Activated CD4-positive, alpha-beta T cell treated with anti-CD3 and anti-CD28 coated beads for 48 hours (primary cell): ENCODE measurements at places on chromosomes 2 and 18.
A peak's percentile ranks its signal among the peaks of the same experiment; 100 is the strongest.

- DNase-seq = no peak
These were observed 63.9 kb upstream of the EDAR start for GRCh38 chr2:109052922-109053321.

GRCh38 chr2:675982-676646, 1.1 kb downstream of the TMEM18 start:
- DNase-seq = peak; percentile 65

DNA sequence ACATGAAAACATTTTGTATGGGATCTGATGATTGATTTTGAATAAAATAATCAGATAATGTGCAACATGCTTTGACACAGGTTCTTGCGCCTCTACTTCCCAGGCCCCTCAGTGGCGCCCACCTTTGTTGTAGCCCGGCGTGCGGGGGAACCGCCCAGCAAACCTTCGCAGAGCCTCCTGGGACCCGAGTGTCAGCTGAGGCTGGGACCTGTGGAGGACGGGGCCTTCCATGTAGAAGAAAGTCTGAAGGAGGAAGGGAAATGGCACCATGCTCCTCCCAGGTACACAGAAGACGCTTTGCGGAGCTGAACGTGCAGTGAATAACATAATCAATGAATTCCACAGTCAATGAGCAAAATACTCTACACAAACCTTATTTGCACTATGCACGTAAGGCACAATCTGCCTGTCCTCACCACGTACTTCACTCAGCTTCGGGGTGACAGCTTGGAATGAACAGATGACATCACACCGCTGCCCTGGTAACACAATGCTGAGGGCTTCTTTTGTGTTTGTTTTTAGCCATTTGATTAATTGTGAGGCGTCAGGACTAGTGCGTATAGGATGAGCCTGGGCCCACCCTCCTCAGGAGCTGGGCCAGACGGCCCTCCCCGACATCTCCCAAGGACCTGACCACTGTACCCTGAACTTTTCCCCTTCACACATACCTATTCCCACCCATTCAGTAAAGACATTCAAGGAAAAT, 78.1 kb downstream of the TWIST2 start:
- DNase-seq = no peak

DNA sequence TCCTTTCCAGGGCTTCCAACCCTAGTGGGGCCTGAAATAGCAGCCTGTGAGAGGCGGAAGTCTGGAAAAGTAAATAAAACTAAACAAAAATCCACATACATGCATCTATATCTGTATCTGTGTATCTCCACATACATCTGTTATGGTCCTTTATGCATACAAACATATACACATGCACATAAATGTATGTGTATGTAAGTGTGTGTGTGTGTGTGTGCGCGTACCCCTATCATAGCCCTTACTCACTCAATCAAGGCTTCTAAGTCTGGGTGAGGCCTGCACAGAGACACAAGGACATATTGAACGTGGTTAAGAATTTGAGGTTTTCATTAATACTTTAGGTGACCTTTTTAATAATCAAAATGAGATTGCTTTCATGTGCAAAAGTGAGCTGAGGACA, 98.9 kb upstream of the CYRIA start:
- DNase-seq = no peak

GRCh38 chr18:77528872-77529271, 279.2 kb downstream of the GALR1 start:
- no peak for DNase-seq

DNA sequence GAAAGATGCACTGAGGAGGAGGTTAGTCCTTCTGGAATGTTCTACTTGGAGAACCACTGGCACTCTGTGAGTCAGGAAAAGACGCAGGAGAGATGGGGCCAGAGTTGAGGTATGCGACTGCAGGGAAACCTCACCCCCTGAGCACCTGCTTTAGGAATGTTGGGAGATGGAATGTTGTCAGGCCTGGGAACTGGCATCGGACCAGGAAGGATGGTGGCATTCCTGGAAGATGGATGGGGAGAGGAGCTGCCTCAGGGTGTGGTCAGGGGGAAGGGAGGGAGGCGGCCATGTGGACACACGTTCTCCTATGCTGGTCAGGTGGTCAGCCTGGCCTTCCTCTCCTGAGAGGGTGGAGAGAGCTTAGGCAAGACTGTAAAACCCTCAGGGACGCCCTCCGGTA, 146.3 kb downstream of the CELF4 start:
- no peak for DNase-seq
